Dermis microvascular lymphatic vessel endothelial cell (primary cell): ENCODE measurements at places on chromosomes 6 and 20. TPM values are rescaled to one million over a fixed set of nuclear protein-coding genes. Genes with fewer than 3 reads are reported as not detected.

NRN1 gene
- total RNA-seq: 28.1 and 34.0 TPM in 2 replicates

SLC32A1 gene
- total RNA-seq: not detected in 2 replicates

DNA sequence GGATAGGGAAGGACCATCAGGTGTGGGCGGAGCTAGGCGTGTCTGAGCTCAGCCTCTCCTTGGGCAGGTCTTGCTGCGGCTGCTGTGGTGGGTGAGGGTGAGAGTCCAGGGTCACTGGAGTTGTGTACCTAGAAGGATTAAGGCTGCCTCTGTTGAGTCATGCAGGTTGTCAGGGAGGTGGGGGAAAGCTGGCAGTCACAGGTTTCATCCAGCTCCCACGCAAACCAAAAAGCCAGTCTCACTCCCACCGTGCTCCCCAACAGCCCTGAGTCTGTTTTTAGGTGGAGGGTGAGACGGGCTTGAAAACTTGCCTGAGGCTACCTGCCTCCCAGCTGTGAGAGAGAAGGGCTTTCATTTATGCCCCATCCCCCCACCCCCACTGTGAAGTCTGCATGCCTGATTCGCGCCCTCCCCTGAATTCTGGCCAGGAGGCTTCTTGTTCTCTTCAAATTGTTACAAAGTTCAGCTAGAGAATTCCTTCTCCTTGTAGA is 161.5 kb downstream of the MYLK4 start:
- no peak for DNase-seq

- DNase-seq: no peak
These were observed 2.5 kb upstream of the RNF144B start for GRCh38 chr6:18384621-18385020.

DNA sequence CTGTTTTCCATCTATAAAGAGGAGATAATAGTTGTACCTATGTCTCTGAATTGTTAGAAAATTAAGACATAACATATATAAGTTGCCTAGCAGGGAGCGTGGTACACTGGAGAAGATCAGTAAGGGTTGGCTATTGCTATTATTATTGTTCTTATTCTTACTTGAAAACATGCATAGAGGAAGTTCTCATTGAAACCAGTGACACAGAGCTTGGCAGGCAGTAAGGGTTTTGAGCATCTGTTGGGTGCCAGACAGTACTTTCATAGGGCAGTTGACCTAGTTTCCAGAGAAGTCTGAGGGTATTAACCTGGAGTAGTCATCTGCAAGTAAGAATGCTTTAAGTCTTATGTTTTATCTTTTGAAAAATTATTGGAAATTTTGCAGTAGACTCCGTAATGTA is 13.3 kb upstream of the SGK1 start:
- peak; percentile 15 for DNase-seq
